ENCODE measurements at places on chromosomes 5 and 9. TPM values are rescaled to one million over a fixed set of nuclear protein-coding genes. Genes with fewer than 3 reads are reported as not detected.

The LRRC70 gene
- total RNA-seq: 1.9 TPM

The PHF24 gene
- total RNA-seq: 0.68 TPM

The GADD45G gene
- total RNA-seq: 0.43 TPM

The SEMA5A gene
- 1.8 TPM for total RNA-seq

The ACSL6 gene
- total RNA-seq: 0.14 TPM

The SPATA31D1 gene
- total RNA-seq: not detected

The BSPRY gene
- 6.1 TPM for total RNA-seq

The FABP6 gene
- total RNA-seq: 0.64 TPM

The SIGMAR1 gene
- 84.9 TPM for total RNA-seq

The PCDHAC1 gene
- 1.4 TPM for total RNA-seq

The PCDHB7 gene
- not detected for total RNA-seq

The AP3B1 gene
- 55.4 TPM for total RNA-seq

The FAM81B gene
- not detected for total RNA-seq

The PLAC8L1 gene
- not detected for total RNA-seq

The FAM221B gene
- not detected for total RNA-seq

The RELL2 gene
- 16.1 TPM for total RNA-seq

The MARCOL gene
- not detected for total RNA-seq

The SCGB3A2 gene
- total RNA-seq: not detected

The LCN15 gene
- total RNA-seq: not detected

The IL7R gene
- 0.50 TPM for total RNA-seq

The CHSY3 gene
- under 0.01 TPM for total RNA-seq

The PCDHA12 gene
- 3.8 TPM for total RNA-seq

The LSM11 gene
- total RNA-seq: 3.8 TPM

The PPIC gene
- 40.7 TPM for total RNA-seq

Data from nasal cavity respiratory epithelium epithelial cell of viscerocranial mucosa (primary cell).